ENCODE measurements at places on chromosomes 4 and X.

DNA sequence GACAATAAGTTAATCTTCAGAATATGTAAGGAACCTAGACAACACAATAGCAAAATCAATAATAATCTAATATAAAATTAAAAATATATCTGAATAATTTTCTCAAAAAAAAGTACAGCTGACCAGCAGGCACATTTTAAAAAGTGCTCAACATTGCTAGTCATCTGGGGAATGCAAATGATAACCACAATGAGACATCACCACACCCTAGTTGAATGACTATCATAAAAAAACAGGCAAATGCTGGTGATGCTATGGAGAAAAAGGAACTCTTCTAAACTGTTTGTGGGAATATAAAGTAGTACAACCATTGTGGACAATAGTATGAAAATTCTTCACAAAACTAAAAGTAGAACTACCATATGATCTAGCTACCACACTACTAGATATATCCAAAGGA is 956.9 kb upstream of the NDST4 start:
- DNase-seq = no peak

- no peak for DNase-seq
Observed at GRCh38 chr4:83387476-83388312, 53.0 kb upstream of the HPSE start.

GRCh38 chr4:16294455-16294854 is 68.2 kb upstream of the TAPT1 start:
- no peak for DNase-seq

GRCh38 chr4:154623436-154623835 is 11.0 kb upstream of the FGG start:
- DNase-seq = no peak
